ENCODE measurements at places on chromosomes 13 and 19.
A peak's percentile ranks its signal among the peaks of the same experiment; 100 is the strongest.

GRCh38 chr13:89212186-89212585 is 1541.0 kb downstream of the SLITRK5 start:
- DNase-seq, result no peak

DNA sequence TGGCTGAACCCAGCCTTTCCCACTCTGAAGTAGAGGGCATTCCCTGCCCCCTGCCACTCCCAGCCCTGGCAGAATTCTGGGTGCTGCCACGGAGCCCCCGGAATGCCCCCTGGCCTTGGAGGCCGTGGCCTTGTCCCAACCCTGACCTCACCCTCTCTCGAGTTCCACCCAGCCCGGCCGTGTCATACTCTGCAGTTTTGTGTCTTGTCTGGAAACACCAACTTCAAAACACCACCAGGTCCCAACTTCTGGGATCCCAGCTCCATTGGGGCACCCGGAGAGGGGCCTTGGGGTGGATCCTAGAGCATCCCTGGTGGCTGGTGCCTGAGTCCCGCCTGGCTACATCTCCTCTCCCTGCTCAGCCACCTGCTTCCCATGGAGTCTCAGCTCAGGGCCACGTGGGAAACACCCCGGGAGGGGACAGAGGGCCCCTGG is 81.4 kb upstream of the MCF2L start:
- no peak for DNase-seq

DNA sequence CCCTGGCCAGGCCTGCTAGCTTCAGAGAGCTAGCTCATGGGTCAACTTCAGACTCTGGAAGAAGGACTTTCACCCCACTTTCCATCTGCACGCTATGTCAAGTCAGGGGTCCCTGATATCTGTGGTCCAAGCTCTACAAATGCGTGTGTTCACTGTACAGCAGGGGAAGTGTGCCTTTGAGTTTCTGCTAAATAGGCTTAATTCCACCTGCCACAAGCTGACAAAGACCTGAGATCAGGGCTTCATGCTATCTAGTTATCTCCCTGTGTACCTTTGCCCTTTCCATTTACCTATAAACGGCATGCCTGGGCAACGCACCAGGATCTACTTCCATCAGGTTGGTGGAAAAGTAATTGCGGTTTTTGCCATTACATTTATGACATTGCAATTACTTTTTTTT is 10.7 kb upstream of the SULT2A1 start:
- DNase-seq, result no peak

GRCh38 chr13:30664689-30665275 is 47.1 kb downstream of the USPL1 start:
- no peak for DNase-seq

- DNase-seq, result no peak
Measured at GRCh38 chr13:93235258-93236015, 8.8 kb downstream of the GPC6 start.

DNA sequence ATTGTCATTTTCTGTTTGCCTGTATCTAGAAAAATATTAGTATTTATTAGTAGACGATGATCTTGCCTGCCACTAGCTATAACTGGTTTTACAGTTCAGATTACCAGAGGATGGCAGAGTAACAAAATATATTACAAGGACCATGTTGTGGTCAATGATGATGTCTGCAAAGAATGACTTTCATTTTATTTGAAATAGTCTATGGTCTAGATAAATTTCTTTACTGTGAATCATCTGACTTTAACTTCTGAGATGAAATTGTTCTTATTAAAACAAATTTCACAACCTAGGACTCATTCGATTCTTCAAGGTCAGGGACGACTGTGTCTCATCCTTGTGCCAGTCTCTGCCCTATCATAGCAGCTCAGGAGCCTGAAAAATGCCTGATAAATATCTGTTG is 637.8 kb upstream of the KLF12 start:
- no peak for DNase-seq

DNA sequence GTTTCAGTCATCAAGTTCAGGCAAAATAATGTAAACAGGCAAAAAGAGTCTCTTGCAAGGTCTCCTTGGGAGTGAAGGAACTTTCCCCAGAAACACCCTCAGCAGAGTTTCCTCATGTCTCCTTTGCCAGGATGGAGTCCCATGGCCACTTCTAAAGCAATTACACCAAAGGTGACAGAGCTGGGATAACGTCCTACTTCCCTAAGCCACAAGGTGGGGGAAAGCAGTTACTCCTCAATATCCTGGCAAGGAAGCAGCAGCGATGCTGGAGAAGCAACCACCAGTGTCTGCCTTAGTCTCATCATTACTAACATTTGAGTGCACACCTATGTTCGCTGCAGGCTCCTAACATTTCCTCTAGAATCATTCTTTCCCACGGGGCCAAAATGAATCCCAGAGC is 88.6 kb downstream of the UBL3 start:
- no peak for DNase-seq

- peak; percentile 71 for DNase-seq
Measured at GRCh38 chr19:2167896-2168618, 4.3 kb downstream of the DOT1L start.

- no peak for DNase-seq
Measured at GRCh38 chr19:7674010-7675005, 2.6 kb upstream of the MCEMP1 start.

DNA sequence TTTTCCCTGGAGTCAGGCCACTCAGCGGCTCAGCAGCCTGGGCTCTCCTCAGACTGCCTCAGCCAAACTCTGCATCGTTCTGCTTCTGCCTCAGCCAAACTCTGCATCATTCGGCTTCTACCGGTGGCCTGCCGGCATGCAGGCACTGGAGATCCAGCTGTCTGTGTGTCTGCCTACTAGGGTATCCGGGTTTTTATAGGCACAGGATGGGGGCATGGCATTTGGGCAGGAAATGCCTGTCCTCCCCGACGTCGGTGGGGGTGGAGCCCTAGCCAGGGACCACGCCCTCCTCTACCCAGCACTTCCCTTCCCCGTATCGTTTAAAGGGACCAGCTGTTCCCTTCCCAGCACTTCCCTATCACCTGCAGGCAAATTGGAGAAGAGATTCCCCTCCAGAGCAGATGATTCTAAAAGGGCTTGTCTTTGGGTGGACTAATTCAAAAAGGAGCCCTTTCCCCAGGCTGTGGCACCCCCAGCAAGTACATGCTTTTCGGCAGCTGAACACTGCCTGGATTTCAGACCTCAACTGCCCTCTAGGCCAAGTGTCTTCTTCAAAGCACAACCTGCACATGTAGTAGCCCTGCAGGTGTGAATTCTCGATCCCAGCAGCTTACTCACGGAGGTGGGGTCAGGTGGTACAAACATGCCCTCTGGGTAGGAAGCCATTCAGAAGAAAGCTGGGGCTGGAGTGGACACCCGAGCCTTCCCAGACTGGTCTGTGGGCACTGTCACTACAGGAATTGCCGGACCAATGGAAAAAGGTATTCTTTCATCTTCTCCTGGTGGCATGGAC is 25.4 kb upstream of the GPR12 start:
- no peak for DNase-seq

All from thoracic aorta (tissue), 2 donors.